ENCODE measurements at places on chromosomes 6 and 20.

GRCh38 chr6:79898076-79898475 is 49.3 kb downstream of the ELOVL4 start:
- DNase-seq, result no peak

DNA sequence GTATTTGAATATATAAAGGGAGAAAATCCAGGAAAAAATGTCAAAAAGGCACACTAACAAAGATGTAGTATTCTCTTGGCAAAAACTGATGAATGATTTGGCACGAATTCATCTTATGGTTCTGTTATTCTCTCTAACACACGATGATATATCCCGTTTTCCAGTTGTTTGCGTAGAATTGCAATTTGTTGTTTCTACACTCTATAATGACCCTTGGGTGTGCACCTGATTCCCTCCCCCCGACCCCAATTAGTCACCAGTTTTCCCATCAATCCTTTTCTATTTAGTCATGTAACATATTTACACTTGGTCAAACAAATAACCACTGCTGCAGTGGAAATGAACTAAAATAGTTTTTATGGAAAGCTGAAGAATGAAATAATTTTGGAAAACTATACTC is 1.5 kb upstream of the ARID1B start:
- DNase-seq, result no peak

DNA sequence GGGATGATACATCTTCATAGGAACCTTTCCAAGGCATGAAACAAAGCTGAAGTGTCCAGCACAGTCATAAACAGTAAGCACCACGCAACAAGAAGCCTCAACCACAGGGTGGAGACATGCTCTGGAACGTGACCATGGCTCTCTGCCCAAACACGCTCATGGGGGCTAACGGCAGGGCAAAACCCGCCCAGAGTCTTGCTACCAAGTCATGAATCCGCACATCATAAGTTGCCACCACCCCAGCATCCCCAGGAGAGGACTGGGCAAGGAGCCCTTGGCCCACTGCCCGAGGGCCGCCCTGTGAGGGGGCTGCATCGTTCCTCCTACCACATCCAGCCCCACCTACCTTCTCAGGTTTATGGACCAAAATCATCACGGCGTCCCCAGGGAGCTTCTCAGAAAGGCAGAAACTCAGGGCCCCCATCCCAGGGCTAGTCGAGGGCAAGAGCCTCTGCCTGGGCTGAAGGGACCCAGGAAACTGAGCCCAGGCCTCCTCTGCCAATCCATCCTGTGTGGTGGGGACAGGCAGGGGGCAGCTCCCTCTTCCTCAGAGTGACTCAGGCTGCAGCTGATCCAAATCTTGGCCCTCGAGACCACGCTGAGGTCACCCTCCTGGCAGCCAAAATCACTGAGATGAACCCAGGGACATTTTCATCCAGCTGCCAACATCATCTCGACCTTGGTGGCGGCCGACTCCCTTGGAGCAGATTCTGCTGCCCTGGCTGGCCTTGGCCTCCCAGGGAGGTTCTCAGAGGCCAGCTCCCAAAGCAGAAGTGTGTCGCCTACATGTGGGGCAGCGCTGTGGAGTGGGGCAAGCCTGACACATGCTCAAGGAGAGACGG is 42.6 kb downstream of the BMP7 start:
- no peak for DNase-seq

DNA sequence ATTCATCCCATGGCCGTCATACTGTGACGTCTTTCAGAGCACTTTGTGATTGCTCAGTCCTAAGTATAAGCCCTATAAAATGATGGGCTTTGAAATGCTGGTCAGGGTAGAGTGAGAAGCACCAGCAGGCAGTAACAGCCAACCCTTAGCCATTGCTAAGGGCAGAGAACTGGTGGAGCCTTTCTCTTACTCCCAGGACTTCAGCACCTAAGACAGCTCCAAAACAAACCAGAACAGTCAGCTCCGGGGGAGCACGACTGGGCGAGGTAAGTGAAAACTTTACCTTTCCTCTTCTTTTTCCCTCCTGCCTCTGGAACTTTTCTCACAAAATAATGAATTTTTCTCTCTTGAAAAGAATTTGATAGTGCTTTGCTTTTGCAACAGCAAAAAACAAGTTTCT is at the start of gene VIP:
TSS of gene VIP (plus strand) at position 104 of the 400 bp plus-strand sequence. CDS start 1,381 bp downstream, outside the sequence.
- peak; percentile 82 for DNase-seq

- DNase-seq, result no peak
Observed at GRCh38 chr6:25706314-25707014, 48.1 kb upstream of the SLC17A4 start.

GRCh38 chr6:105616521-105616920 is 213.6 kb upstream of the PREP start:
- DNase-seq, result no peak

GRCh38 chr20:13694420-13695150 is 55.9 kb upstream of the TASP1 start:
- DNase-seq, result no peak

DNA sequence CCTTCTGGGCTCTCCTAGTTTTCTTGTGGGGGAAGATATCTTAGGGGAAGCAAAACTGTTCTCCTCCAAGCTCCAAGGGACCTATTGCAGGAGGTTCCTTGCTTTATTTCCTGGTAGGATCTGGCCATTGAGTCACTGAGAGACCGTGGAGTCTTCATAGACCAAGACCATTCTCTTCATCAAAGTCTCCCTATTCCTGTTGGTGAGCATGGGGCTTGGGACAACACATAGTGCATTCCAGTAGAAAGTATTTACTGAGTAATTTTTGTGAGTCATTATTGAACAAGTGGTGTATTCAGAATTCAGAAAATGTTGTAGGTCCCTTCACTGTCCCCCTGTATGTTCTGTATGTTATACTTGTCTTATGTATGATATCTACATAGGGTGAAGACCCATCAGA is 133.6 kb downstream of the CDH26 start:
- no peak for DNase-seq

DNA sequence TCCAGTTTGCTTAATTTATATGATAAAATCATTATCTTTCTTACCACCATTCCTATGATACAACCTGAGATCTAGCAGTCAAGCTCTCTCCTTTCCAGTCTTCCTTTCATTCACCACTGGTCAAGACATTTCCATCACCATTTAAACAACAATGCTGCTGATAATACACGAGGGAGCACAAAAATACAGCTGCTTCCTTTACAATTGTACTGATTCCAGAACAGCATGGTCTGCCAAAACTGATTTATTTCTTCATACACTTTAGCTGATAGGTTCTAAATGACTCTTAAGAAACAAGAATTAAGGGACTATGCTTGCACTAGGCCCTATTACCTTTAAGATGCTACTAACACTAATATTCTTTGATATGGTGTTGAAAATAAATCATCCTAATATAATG is 65.0 kb downstream of the EPM2A start:
- no peak for DNase-seq

GRCh38 chr6:170027647-170028043 is 263.2 kb downstream of the DLL1 start:
- DNase-seq, result no peak

- DNase-seq, result no peak
Observed at GRCh38 chr6:166448432-166448831, 65.7 kb upstream of the MPC1 start.

- no peak for DNase-seq
Observed at GRCh38 chr6:138028893-138029292, 78.3 kb downstream of the PERP start.

- no peak for DNase-seq
Observed at GRCh38 chr20:9427430-9428291, 86.7 kb upstream of the LAMP5 start.

GRCh38 chr20:3328501-3328900 is 79.0 kb downstream of the DNAAF9 start:
- no peak for DNase-seq

- no peak for DNase-seq
Observed at GRCh38 chr6:94377835-94378234, 958.5 kb upstream of the EPHA7 start.

- DNase-seq, result no peak
Observed at GRCh38 chr6:6748001-6748400, 159.5 kb downstream of the LY86 start.

DNA sequence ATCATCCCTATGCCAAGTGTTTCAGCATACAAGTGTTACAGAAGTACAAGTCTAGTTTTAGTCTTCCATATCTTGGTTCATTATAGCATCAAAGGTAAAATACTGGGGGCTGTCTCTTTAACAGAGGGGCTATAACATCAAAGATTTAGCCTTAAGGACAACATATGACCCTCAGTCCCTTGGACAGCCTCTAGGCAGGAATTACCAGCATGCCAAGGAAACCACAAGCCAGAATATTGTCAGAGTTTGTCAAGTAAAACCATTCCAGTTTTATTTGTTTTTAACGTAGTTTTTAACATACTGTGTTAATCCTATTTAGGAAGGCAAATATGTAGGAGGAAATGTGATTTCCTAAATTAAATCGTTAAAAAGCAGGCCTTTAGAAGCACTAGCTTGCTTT is 18.6 kb downstream of the ZKSCAN8 start:
- no peak for DNase-seq

DNA sequence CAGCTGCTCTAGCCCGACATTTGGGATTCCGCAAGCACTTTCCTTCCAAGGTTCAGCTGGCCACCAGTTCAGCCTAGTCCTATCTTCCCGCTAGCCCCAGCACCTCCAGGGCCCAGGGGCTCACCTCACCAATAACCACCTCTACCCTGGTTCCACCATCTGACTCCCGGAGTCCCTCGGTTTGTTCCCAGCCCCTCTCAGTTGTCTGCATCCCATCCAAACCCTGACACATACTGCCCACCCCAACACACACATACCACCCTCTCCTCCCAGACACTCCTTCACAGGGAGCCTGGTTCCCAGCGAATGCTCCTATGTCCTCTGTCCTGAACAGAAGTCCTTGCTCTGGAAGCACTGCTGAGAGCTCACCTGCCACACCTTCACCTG is 418 bp downstream of the TNXB start:
- no peak for DNase-seq

- no peak for DNase-seq
Observed at GRCh38 chr6:105593805-105594671, 191.2 kb upstream of the PREP start.

DNA sequence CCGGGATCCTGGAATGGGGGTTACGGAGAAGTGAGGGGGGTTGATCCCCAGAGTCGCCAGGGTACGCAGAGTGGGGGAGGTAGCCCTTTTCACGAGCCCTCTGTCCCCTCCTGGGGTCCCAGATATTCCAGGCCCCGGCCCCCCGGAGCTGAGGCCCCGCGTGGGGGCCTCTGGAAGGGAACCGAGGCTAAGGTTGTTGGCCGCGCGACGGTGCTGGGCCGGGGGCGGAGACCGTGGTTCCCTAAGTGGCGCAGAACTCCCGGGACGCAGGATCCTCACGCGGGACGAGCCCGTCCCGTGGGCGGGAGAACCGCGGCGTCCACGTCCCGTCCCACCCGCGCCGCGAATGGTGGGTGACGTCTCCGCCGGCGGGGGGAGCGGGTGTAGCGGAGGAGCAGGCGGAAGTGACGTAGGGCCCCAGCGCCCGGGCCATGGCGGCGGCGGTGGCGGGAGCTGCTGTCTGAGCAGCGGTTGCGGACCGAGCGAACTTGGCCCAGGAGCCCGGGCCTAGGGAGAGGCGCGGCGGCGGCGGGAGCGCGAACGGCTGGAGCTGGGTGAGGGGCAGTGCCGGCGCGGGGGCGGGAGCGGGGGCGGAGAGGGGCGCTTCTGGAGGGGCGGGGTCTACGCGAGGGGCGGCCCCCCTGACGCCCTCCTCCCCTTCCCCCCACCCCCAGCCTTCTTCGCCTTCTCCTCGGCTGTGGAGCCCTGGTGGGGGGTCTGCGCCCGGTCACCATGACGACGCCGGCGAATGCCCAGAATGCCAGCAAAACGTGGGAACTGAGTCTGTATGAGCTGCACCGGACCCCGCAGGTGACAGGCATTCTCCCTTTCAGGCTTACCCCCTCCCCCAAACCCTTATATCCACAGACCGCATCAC is at the start of gene RING1:
TSS of gene RING1 (plus strand) at position 410 of the 877 bp plus-strand sequence. CDS start at position 733, 323 bp downstream.
- DNase-seq, result peak; percentile 91

- DNase-seq, result no peak
Observed at GRCh38 chr6:84093441-84094435, 60.2 kb downstream of the MRAP2 start.

DNA sequence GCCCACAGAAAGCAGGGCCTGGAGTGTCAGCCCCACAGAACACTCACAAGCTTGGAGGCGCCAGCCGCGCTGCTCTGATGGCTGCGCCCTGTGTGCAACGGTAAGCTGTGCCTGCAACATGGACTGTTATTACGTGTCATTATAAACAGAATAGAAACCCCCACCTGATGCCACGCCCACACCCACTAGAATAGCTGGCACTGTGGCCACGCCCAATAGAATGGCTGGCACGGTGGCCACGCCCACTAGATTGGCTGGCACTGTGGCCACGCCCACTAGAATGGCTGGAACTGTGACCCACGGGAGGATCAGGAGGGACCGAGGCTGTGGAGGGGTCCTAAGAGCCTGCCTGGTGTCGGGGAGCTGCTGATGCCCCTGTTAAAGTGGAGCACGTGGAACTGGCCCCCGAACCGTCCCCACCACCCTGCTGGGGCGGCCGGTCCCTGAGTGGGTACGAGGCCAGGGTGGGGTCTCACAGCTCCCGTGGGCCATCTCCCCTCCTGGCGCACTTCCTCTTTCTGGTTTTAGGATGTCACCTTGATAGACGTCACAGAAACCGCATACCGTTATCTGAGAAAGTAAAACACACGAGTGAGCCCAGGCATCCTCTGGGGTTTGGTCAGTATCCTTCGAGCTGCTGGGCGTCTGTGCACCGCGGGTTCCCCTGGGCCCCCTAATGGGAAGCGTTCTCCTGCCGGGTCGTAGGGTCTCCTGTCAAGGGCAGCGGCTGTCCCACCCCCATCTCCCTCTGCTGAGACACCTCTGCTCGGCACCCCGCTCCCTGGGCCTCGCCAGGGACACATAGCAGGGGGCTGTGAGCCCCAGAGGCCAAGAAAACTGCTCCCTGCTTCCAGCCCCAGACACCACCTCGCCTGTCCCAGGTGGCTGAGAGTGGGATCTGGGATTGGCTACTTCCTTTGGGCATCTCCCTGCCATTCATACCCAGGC is 25.4 kb downstream of the SLC17A9 start:
- DNase-seq, result no peak

GRCh38 chr6:25922301-25922700 is 8.2 kb downstream of the SLC17A2 start:
- no peak for DNase-seq

DNA sequence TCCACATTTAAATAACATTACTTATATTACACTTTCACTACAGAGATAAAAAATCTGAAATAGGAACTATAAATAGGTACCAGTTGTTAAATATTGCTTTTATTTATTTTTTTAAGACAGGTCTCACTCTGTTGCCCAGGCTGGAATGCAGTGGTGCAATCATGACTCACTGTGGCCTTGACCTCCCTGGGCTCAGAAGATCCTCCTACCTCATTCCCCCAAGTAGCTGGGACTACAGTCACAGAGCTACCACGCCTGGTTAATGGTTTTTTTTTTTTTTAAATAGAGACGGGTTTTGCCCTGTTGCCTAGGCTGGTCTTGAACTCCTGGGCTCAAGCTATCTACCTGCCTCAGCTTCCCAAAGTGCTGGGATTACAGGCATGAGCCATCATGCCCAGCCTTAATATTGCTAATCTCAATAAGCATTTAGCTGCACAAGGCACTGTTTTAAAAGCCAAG is 17.3 kb downstream of the EEF1E1 start:
- DNase-seq, result no peak

- no peak for DNase-seq
Observed at GRCh38 chr20:59783641-59784010, 149.8 kb downstream of the SYCP2 start.

Data from neural progenitor cell (in vitro differentiated cells).